ENCODE measurements at places on chromosomes 12 and 14.

DNA sequence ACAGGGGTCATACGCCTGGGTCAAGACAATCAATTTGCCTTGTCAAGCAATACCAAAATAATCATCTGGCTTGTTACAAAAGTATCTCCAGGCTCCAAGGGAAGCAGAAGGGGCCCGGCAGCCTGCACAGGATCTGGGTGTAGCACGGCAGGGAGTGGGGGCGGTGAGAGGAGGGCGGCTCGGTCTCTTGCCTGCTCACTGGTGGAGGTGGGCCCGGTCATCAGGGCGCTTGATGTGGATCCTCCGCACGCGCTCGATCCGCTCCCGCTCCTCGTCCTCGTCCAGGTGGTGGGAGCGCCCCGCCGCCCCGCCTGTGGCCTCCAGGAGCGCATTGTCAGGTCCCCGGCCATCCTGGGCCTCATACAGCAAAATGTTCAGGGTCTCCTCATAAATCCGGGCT lies 25.7 kb downstream of the KCTD10 start:
- no peak for DNase-seq

GRCh38 chr12:41344776-41345470 lies 156.8 kb downstream of the PDZRN4 start:
- no peak for DNase-seq

GRCh38 chr14:45916340-45916953 lies 663.4 kb upstream of the MIS18BP1 start:
- no peak for DNase-seq

DNA sequence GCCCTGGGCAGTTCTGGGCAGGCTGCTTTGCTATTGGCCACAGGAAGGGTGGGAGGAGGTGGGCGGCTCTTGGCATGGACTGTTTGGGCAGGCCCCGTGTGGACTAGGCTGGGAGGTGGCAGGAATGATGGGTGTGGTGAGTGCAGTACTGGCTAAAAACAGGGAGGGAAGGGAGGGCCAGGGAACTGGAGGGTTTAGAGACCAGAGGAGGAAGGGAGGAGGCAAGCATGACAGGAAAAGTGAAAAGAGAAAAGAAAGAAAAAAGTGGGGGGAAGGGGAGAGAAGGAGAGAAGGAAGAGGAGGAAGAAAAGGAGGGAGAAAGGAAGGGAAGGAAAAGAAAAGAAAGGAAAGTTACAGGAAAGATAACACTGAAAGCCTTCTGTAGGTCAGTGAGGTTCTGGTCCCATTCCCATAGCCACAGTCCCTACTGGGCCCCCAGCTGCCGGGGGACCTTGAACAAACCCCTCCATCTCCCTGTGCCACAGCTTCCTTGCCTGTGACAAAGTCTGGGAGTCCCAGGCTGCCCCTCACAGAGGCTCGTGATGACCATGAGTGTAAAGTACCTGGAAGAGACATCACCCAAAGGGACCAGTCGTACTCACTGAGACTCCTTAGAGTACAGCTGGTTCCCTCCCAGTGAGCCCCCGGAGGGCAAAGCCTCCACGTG lies 1.1 kb upstream of the C14orf132 start:
- no peak for DNase-seq

GRCh38 chr12:89319122-89319521 lies 33.2 kb downstream of the DUSP6 start:
- no peak for DNase-seq

Measured in central memory CD4-positive, alpha-beta T cell (primary cell).